Islet precursor cell (in vitro differentiated cells): ENCODE measurements at places on chromosomes 5 and 9.

GRCh38 chr9:26975728-26976707 is 19.8 kb downstream of the IFT74 start:
- peak; percentile 93 for DNase-seq

GRCh38 chr5:151784141-151784540 is 12.4 kb downstream of the G3BP1 start:
- no peak for DNase-seq

GRCh38 chr9:86763791-86764190 is 183.5 kb downstream of the GAS1 start:
- DNase-seq, result no peak

DNA sequence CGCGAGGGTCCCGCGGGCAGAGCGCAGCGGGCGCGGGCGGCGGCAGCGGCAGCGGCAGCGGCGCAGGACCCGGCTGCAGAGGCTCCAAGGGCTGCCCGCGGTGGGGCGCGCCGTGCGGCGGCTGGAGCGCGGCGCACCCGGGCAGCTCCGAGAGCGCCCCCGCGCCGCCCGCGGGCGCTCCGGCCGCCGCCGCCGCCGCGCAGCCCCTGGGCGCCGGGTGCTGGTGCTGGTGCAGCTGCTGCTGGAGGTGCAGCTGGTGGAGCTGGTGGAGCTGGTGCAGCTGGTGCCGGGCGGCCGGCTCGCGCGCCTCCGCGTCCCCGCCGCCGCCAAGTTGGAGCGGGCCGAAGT is 644 bp downstream of the IER5L start:
- DNase-seq, result no peak

GRCh38 chr5:63085561-63085960 is 506.9 kb downstream of the LRRC70 start:
- DNase-seq, result no peak

- no peak for DNase-seq
Measured at GRCh38 chr5:10629682-10630081, 65.8 kb downstream of the ANKRD33B start.

GRCh38 chr5:177356746-177357145 is 978 bp upstream of the RGS14 start:
- DNase-seq, result peak; percentile 41

GRCh38 chr9:107953556-107954125 is 464.1 kb upstream of the KLF4 start:
- no peak for DNase-seq

GRCh38 chr5:126055348-126055729 is 367.9 kb upstream of the GRAMD2B start:
- no peak for DNase-seq

DNA sequence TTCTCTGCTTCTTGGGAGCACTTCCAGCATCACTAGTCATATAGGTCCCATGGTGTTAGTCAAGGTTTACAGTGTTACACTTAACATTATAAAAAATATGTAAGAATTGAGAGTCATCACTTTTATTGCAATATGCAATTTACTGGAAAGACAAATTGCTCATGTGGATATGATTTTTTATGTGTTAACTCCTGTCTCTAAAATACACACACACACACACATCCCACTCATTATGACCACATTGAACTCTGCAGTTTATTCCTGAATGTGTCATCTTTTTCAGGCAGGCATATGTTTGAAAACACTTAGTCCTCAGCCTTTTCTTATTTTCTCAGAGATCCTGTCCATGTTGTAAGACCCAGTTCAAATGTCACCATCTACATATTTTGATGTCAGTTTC is 148.5 kb upstream of the MRPS30 start:
- no peak for DNase-seq

DNA sequence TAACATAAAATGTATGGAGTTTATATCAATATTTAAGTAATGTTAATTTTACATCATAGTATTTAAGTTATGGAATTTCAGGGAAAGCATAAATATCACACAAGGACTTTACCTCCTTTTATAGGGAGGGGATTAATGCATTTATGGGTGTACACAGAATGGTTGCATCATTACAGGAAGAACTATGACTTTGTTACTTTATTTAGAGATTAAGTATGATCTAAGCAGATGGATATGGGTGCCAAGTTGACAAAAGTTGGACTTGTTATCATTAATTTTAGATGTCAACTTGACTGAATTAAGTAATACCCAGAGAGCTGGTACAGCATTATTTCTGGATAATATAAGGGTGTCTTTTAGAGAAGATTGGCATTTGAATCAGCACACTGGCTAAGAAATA is 160.5 kb upstream of the CDH10 start:
- DNase-seq, result no peak

DNA sequence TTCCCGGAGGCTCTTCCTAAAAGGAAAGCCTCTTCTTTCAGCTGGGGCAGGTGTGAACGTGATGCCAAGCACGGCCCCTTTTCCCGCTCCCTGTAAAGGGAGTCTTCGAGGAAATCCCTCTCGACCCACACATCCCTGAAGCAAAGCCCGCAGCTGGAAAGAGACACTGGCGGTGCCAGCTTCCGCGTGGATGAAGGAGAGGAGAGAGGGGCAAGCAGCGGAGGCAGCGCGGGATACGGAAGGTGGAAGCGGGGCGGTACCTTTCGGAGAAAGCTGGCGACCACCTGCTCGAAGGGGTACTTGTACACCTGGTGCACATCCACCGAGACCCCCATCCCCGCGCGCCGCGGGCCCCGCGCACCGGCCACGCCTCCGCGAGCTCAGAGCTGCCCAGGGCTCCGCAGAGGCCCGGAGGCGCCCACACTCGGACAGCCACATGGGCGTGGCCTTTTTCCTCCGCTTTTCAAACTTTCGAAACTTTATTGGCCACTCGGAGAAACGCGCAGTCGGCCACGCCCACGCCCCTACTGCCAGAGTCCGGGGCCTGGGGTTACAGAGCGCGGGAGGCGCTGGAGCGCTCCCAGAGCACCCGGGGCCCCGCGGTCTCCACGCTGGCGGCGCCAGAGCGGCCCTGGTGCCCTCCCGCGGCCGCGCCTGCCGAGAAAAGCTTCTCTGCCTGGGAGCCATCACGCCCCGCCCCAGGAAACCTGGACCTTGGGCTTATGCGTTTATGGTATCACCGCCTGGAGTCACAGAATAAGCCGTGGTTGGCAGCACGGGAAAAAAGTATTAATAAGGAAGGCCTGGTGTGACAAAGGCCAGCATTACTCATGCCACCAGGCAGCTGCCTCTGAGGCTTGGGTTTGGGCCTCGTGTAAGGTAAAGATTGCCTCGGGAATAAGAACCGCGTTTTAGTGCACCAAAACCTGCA is at the start of gene PRELID2:
TSS of gene PRELID2 (minus strand) at position 426 of the 931 bp plus-strand sequence. CDS start at position 335, 91 bp downstream.
- DNase-seq, result peak; percentile 95

- no peak for DNase-seq
Measured at GRCh38 chr9:137128158-137128861, 10.6 kb upstream of the GRIN1 start.

GRCh38 chr9:128104171-128104618 is 23.3 kb downstream of the PTGES2 start:
- DNase-seq, result no peak

GRCh38 chr9:72428329-72428728 is 63.3 kb upstream of the ZFAND5 start:
- DNase-seq, result no peak

DNA sequence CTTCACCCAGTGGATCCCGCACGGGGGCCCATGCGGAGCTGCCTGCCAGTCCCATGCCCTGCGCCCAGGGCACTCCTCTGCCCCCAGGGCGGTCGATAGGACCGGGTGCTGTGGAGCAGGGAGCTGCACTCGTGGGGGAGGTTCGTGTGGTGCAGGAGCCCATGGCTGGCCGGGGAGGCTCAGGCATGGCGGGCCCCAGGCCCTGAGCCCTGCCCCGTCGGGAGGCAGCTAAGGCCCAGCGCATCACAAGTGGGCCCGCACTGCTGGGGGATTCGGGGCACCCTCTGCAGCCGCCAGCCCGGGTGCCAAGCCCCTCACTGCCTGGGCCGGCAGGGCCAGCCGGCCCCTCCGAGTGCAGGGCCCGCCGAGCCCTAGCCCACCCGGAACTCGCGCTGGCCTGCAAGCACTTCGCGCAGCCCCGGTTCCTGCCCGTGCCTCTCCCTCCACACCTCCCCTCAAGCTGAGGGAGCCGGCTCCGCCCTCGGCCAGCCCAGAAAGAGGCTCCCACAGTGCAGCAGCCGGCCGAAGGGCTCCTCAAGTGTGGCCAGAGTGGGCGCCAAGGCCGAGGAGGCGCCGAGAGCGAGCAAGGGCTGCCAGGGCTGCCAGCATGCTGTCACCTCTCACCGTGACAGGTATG is 221.1 kb upstream of the RORB start:
- DNase-seq, result no peak

DNA sequence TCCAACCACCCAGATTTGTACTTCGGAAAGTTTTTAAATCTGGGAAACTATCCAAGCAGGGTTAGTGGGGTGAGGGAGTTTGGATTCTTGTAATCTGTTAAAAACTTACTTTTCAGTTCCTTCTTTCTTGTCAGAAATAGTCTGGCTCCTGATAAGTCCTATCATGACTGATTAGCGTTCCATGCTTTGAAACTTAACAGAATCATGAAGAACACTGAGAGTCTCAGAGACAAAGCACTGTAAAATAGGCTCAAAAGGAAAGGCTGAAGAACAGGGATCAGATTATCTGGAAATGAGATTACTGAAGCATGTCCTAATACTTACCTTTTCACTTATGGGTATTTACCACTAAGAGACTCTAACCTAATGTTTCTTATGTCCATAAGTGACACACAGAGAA is 242.5 kb downstream of the ARRDC3 start:
- DNase-seq, result no peak

GRCh38 chr5:50299896-50300295 is 141.2 kb downstream of the EMB start:
- no peak for DNase-seq

DNA sequence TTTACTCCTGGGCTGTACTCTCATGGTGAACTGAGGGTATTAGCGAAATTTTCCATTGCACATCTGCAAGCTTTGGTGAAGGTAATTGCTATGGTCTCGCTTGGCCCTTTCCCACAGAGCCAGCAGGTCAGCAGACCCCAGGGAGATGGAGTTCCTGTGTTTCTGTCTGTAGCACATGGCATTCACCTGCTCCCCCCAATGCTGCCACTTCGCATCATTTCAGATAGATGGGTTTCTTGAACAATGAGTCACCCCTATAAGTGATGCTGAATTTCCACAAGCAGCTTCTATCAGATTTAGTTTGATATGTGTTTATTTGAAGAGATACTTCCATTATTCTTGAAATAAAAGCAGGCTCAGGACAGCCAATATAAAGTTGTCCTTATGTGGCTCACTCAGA is 117.8 kb downstream of the ERCC6L2 start:
- no peak for DNase-seq

GRCh38 chr5:94481059-94481458 is 137.3 kb downstream of the KIAA0825 start:
- DNase-seq, result no peak

GRCh38 chr9:121383715-121384114 is 13.7 kb upstream of the STOM start:
- DNase-seq, result no peak

- DNase-seq, result no peak
Measured at GRCh38 chr5:151917904-151918303, 6.7 kb downstream of the GLRA1 start.

DNA sequence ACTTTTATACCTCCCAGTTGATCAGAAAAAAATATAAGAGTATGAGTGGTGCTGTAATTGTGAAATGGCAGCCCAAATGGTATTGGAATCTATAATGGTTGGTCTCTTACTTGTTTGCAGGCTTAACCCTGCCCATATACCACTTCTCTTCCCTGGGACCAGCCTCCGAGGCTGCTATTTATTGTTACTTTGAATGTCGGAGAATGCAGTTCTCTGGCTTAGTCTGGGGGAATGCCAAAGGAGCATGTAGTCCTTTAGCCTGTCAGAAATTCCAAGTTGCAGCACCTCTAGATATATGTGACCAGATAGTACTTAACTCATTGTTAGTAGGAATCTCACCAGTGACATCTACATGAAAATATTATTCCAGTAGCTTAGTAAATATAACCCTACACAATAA is 47.5 kb downstream of the SLC44A1 start:
- DNase-seq, result peak; percentile 64

DNA sequence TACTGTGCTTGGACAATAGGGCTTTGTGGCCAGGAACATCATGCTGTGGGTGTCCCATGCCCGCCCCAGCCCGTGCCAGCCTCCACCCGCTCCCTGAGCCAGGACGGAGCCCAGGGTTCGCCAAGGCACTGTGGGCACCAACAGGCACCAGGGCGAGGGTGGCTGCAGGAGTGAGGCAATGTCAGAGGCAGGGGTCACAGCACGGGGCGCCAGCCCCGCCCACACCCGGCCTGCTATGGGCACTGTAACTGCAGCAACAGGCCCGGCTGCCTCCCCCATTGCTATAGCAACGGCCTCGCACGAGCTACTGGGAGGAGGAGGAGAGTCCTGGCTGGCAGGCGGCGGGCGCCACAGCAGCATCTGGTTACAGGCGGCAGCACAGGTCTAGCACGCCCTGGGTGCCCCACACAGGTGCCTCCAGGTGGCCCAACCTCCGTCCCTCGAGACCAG is 2.5 kb downstream of the ABCA2 start:
- no peak for DNase-seq

DNA sequence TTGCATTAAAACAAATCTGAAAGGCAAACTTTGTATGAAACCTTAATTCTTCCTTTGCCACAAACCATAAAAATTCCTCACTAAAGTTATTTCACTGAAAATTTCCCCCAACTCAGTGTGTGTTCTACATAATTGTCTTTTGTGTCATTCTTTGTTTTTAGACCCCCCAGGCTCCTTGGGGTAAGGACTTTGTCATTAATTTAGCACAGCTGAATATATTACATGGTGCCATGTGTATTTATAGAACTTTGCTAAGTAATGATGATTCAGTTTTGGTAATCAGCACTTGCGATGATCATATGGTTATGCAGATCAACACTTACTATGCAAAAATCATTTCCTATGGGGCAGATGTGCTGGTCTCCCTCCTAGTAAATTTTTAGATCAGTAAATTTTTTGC is 712.1 kb upstream of the MEF2C start:
- no peak for DNase-seq

DNA sequence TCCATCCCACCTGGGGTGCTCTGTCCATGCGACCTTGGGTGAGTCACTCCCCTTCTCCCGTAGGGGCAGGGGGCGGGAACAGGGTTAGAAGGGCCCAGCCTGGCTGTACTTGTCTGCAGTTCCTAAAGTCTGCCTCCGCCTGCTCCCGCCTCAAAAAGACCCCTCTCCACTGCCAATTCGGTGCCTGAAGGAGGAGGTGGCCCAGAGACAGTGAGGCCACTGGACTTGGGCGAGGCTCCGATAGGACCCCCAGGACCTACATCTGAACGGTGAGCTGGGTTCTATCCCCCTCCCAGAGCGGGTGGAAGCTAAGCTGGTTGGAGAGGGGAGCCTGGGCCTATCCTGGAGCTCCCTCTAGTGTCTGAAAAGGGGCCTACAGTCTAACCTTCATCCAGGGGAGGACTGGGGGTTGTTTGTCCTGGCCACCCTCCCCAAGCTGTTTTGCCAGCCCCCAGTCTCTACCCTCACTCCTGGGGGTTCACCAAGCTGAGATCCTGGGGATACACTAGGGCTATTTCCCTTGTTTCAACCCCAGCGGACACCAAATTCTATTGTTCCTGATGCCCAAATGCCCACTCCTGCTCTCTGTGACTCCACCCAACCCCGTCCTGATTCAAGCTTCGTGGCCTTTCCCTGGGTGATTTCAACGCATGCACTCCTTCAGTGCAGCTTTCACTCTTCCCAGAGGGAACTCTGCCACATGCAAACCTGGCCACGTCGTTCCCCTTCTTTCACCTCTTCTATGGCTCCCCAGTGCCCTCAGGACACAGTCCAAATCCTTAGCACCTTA is 6.1 kb upstream of the CRB2 start:
- DNase-seq, result peak; percentile 81
